ENCODE measurements at places on chromosomes 3 and 15.

GRCh38 chr15:58604455-58604923 is 145.0 kb downstream of the ADAM10 start:
- no peak for DNase-seq

- DNase-seq: no peak
Measured at GRCh38 chr3:153835540-153835939, 285.6 kb upstream of the ARHGEF26 start.

DNA sequence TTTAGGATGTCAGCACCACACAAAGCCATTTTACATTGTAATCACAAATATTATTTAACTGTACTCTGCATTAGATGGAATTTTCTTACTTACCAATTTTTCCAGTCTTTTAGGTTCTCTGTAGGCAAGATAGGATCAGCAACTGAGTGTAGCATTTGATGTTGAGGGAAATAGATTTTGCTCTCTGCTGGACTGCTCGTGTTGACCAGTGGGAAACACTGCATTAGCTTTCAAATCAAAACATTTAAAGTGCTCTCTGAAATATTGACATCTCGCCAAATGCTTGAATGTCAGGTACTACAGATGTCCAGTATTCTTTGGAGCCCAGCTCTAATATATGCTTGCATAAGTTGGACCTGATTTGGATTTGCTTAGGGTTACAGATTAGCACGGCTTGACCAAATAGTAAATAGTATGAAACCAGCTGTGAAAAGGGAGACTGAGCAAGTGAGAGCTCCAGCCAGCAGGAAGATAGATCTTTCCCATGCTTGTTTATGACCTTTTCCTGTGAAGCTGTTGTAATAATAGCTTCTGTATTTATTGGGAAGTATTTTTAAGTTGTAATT is 29.5 kb downstream of the P2RY14 start:
- DNase-seq: no peak

DNA sequence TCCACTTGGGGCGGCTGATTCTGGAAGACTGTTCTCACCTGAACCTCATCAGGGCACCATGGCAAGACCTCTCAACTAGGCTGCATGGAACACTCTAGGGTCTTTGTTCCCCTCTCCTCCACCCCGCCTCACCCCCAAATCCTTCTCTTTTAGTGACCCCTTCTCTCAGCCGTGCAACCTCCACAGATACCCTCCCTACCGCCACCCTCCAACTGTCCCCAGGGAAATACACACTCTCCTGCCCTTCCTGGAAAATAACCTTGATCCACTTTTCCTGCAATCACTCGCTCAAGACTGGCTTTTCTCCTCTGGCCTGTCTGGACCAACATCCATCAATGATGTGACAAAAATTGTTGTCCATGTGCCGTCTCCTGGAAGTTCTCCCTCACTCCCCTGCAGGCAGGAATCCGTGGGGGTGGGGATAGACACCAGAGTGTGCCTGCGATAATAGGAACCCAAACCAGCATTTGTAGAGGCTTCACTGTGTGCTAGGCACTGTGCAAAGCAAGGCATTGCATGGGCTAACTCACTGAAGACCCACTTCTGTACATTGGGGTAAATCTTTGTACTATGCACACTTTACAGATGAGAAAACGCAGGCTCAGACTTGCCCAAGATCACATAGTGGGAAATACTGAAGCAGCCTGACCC is 160.1 kb upstream of the UBE2E1 start:
- DNase-seq: no peak

DNA sequence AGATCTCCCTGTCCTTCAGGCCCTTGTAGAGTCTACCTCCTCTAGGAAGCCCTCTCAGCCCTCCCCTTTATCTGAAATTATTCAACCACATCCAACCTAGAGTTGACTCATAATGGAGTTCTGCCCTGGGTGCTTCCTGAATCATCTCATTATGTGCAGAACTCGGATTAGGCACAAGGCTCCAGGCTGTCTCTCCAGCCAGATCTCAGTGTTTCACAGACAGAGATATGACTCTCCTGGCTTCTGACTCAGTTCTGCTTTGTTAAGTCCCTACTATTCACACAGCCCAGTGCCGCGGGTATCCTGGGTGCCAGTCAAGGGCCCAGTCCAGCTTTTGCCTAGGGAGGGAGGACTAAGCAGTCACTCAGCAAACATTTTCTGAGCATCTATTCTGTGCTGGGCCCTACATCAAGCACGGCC is 9.3 kb downstream of the STRA6 start:
- no peak for DNase-seq

- no peak for DNase-seq
Measured at GRCh38 chr3:73727854-73728253, 103.1 kb upstream of the PDZRN3 start.

DNA sequence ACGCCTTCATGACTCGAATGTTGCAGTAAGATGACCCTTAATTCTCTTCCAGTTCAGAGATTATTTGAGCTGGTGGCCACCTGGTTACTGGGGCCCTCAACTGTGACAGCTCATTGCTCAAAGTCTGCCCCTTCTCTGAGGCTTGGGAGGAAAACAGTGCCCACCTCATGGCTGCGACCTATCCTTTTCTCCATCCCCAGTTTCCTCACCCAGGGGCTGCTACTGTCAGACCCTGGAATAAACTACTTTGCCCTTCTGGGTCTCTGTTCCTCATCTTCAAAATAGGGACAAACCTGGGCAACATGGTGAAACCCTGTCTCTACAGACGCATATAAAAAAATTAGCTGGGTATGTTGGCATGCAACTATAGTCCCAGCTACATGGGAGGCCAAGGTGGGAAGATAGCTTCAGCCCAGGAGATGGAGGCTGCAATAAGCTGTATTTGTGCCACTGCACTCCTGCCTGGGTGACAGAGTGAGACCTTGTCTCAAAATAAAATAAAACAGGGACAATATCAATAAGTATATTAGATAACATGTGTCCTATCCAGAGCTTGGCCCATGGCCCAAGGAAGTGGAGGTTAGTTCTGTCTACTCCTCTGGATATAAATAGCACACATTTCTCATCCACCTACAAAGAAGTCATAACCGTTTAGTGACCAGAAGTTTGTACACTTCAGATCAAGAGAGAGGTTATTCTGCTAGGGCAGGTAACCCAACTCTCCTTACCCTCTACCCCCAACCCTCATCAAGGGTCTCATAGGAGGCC is 2.2 kb upstream of the RASL12 start:
- no peak for DNase-seq

GRCh38 chr3:1971780-1972179 is 126.9 kb upstream of the CNTN4 start:
- DNase-seq: no peak

DNA sequence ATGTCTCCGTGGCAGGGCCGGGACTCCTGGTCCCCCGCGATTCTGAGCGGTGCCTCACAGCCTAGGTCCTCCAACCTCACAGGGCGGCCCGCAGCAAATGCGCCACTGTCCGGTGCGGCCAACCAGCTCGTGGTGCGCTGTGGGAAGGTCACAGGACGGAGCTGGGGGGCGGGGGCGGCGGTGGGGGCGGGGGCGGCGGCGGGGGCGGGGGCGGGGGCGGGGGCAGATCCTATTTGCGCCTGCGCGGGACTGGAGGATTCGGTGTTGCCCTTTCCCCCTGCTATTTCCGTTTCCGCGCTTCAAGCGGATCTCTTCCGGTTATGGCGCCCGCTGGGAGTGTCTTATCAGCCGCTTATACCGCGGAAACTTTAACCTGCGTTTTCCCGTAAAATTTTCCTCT is 106.7 kb upstream of the SNRPN start:
- DNase-seq: no peak

GRCh38 chr3:72462595-72463011 is 385.6 kb downstream of the SHQ1 start:
- DNase-seq: no peak

- DNase-seq: no peak
Measured at GRCh38 chr3:135440233-135440632, 525.3 kb upstream of the PPP2R3A start.

DNA sequence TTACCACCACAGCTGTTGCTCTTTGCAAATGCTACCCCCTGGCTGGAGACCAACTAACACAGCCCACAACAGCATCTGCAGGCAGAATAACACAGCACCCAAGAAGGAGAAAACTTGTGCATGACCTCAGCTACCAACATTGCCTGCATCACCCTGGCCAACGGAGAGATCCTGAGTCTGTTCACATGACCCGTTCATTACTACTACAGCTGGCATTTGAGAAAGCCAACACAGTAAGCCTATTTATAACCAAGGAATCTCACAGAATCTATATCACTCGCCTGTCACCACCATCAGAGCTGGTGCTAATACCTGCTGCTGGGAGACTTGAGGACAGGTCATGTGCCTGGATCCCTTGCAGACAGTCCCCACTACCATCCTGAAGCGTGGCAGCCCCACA is 215.2 kb downstream of the POLQ start:
- no peak for DNase-seq

- DNase-seq: no peak
Measured at GRCh38 chr15:55907797-55908196, 85.6 kb downstream of the NEDD4 start.

GRCh38 chr15:49309889-49310288 is 113.2 kb upstream of the FGF7 start:
- no peak for DNase-seq

GRCh38 chr15:38215707-38216106 is 36.9 kb upstream of the SPRED1 start:
- no peak for DNase-seq

DNA sequence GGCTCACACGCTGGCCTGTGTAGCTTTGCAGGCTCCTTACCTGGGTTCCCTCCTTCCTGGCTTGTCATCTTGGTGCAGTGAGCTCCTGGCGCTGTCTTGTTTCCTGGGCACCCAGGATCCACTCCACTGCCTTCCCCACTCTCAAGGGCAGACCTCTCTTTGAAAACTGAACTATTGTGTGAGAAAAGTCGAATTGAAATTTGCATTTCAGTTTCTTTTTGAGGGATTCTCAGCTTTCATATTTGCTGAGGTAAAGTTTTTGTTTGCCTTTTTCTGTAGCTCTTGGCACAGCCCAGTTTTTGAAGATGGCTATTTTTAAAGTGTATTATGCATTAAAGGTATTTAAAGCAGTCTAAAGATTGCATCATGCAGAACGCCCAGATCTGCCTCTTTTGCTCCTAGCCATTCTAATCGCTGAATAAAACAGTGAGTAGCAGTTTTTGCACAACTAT is 70.1 kb downstream of the CCK start:
- no peak for DNase-seq

DNA sequence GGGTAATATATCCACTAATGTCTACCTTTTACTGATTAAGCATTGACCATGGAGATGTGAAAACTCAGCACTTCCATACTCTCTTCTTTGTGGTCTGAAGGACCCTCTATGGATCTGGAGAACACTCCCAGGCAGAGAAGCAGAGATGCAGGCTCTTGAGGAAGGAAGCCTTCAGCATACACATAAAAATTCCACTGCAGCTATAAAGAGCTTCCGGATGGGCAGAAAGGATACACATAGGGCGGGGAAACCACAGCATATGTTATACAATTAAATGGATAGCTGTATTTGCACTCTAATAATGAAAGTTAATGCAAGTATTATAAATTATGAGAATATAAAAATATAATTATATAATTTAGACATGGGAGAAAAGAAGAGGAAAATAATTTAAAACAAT is 1258.2 kb upstream of the ALCAM start:
- DNase-seq: no peak

GRCh38 chr3:53495520-53496391 is 1.3 kb downstream of the CACNA1D start:
- DNase-seq: no peak

DNA sequence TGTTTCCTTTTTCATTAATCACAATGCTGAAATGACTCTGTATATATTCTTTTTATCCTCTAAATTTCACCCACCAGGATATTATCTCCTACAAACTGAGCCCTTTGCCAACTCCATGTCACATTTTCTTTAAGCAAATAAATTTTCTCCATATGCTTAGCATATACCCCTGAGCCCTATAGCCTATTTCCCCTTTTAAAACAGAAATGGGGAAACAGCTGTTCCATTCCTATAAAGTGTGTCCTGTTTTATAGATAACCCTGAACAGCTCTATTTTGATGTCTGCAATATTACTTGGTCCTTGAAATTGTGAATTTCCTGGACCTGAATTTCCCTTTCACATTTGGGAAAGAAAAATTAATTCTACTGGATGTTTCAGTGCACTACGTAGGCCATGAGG is 15.6 kb upstream of the FILIP1L start:
- no peak for DNase-seq

DNA sequence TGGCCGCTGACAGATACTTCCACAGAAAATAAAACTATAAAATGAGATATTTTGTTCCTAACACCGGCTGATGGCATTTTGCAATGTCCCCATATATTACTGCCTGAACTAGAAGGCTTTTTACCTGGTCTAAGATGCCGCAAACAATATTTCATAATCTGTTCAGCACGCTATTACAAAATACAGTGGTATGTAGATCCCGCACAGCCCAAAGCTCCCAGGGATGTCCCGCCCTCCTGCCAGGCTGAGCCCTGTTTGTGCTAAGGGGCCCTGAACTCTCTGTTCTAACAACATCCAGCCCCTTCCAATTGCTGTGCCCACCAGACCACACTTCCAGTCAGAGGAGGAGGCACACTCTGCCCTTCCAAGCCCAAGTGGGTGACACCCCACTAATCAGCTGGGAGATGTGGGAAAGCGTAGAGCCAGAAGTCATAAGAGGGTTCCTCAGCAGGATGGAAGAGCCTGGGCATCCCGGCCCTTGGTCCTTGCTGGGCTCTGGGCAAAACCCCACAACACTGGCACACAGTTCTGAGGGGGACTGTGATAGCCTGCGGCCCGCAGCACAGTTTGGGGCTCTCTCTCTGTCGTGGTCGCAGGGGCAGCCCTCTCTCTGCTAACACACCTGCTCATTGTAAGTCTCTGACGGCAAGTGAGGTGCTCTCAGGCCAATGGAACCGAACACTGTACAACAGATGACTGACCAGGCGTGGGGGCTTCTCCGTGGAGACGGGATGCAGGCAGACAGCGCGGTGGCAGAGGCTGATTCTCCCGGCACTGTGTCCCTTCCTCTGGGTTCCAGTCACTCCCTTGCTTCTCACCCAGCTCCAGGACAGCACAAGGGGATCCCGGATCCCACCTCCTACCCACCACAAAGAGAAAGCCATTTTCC is 55.2 kb downstream of the PCSK6 start:
- no peak for DNase-seq

DNA sequence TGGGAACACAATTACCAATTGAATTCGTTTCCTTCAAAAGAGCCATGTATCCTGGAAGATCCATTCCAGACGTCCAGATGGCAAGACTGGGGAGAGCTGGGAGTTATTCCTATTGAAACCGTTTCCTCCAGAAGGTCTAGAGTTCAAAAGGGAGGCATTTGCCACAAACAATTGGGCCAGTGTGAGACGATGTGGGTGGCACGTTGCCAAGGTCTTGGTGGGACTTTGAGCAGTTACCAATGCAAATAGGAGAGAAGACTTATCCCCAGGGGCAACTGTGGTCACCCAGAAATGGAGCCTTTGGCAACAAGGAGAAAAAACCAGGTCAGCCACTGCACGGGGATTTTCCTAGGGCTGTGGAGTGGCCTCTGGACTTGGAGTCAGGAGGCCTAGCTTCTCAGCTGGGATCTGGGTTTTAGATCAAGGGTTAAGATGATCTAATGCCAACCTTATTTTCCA is 29.6 kb upstream of the TLE3 start:
- DNase-seq: no peak

DNA sequence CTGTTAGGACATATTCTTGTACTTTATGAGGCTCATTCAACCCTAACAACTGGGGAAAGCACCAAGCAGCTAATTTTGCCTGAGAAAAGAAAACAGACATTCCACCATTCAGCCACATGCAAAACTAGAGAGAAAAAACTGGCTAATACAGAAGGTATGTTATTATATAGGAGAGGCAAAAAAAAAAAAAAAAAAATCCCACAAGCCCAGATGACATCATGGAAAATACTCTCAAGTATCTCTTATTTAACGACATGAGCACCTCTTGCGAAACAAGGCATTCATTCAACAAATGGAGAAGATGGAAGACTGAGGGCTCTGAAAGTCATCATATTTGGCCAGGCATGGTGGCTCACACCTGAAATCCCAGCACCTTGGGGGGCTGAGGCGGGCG is 61.5 kb downstream of the PRICKLE2 start:
- DNase-seq: no peak

Data from stimulated activated CD4-positive, alpha-beta T cell treated with anti-CD3 and anti-CD28 coated beads, Interleukin-1b, Interleukin-23, amount 100 ng/mL, for 24 hours (primary cell).